ENCODE measurements at places on chromosomes 6 and 20. TPM values are rescaled to one million over a fixed set of nuclear protein-coding genes. Genes with fewer than 3 reads are reported as not detected.

DNA sequence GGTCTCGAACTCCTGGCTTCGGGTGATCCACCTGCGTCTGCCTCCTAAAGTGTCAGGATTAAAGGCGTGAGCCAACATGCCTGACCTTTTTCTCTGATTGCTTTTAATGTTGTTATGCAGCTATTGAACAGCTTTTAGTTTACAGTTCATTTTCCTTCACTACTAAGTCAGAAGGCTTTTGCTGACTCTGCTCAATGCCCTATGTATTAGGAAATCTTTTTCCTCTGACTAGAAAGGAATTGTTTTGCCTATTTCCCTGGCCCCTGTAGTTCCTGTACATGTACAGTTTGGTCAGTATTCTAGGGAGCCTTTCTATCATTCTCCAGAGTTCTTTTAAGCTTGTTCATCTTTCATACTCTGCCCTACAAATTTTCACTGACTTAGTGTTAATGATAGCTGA, 280.2 kb downstream of the CDKAL1 start:
- DNase-seq = no peak

GRCh38 chr6:97040355-97040860, 115.9 kb downstream of the KLHL32 start:
- no peak for DNase-seq

GRCh38 chr6:42778122-42778521, 3.7 kb upstream of the BICRAL start:
- no peak for DNase-seq

GRCh38 chr6:104519566-104519965, 340.2 kb downstream of the HACE1 start:
- DNase-seq = no peak

GRCh38 chr6:52210227-52210626, 24.1 kb downstream of the IL17A start:
- DNase-seq = no peak

GRCh38 chr6:47839645-47840044, 57.8 kb downstream of the OPN5 start:
- DNase-seq = no peak

DNA sequence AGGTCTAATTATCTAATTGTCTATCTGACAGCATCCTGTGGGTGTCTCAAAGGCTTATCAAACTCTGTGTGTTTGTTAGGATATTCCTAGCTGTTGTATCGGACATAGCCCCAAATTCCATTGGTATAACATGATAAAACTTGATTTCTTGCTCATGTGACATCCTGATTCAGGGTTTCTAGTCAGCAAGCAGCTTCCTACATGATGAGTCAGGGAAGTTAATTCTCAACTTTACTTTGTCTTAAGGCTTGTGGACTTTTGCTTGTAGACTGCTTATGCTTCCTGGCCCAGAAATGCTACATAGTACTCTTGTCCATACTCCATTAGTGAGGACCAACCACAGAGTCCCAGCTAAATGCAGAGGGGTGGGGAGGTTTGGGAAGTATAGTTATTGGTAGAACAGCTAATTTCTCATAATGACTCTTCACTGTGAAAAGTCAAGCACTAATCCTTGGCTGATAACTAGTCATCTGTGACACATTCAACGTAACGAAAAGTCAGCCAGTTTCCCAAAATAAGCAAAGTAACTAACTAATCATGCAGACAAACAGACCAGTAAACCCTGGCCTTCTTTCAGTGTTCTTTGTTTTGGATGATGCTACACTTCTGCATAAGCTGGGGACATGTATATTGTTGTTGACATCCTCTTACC, 25.8 kb downstream of the NKAIN2 start:
- no peak for DNase-seq

- no peak for DNase-seq
Measured at GRCh38 chr20:50438986-50439407, 71.2 kb upstream of the PTPN1 start.

- no peak for DNase-seq
Measured at GRCh38 chr20:51396365-51396909, 146.1 kb downstream of the NFATC2 start.

- no peak for DNase-seq
Measured at GRCh38 chr20:57667924-57668782, 41.7 kb downstream of the PMEPA1 start.

DNA sequence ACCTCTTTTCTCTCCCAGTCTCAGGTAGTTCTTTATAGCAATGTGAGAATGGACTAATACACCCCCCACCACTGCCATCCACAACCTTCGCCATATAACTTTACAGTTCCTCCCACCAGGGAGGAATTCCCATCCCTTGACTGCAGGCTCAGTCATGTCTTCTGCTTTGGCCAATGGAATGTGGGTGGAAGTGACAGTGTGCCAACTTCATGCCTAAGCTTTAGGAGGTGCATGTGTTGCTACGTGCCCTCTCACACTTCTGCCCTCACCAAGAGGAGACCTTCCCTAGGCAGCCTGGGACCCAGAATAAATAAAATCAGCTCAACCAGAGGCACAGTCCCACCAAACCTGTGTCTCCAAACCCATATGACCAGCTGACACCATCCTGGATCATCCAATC, 33.0 kb upstream of the LRRN4 start:
- DNase-seq = no peak

DNA sequence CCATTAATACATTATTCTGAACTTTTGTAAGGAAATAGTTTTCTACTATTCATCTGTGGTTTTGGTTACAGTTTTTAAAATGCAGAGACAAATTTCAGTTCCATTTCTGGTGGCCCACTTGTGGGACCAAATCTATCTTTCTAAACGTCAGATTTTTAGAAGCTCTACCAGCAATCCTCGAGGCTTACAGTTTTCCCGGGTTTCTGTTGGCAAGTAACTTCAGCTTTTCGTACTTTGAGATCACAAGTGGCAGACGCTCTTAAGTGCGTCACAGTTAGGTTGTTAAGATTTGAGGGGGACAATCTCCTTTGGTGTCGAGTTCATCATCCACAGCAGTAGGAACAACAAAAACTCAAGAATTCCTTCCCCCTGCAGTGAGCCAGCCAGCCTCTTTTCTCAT, 60.0 kb downstream of the JARID2 start:
- no peak for DNase-seq

GRCh38 chr6:43575105-43575771, 600 bp downstream of the XPO5 start:
- DNase-seq = no peak

GRCh38 chr6:103908898-103909297, 950.8 kb downstream of the HACE1 start:
- no peak for DNase-seq

GRCh38 chr6:3843379-3844096, 5.6 kb upstream of the FAM50B start:
- DNase-seq = no peak

- no peak for DNase-seq
Measured at GRCh38 chr6:167683028-167683862, 143.5 kb upstream of the AFDN start.

DNA sequence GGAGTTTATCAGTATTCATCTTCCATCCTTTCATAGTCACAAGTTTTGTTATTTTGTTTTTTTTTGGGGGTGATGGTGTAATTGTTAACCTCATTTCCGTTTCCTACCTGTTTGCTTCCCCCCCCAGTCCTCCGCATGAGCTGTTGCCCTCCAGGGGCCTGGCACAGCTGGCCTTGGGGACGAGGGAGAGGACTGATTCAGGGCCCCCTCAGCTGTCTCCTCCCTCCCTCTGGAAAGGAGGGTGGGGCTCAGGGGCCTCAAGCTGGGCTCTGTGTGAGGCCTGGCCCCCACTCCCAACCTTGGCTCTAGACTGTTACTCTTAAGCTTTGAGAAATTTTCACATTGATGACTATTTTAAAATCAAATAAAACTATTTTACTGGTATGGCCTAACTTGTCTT, 4.0 kb downstream of the LRRC73 start:
- no peak for DNase-seq

- DNase-seq = no peak
Measured at GRCh38 chr20:41167118-41167470, 29.8 kb downstream of the PLCG1 start.

- no peak for DNase-seq
Measured at GRCh38 chr6:44898296-44898930, 429.7 kb upstream of the RUNX2 start.

- DNase-seq = no peak
Measured at GRCh38 chr6:133608620-133609019, 280.3 kb upstream of the TCF21 start.

DNA sequence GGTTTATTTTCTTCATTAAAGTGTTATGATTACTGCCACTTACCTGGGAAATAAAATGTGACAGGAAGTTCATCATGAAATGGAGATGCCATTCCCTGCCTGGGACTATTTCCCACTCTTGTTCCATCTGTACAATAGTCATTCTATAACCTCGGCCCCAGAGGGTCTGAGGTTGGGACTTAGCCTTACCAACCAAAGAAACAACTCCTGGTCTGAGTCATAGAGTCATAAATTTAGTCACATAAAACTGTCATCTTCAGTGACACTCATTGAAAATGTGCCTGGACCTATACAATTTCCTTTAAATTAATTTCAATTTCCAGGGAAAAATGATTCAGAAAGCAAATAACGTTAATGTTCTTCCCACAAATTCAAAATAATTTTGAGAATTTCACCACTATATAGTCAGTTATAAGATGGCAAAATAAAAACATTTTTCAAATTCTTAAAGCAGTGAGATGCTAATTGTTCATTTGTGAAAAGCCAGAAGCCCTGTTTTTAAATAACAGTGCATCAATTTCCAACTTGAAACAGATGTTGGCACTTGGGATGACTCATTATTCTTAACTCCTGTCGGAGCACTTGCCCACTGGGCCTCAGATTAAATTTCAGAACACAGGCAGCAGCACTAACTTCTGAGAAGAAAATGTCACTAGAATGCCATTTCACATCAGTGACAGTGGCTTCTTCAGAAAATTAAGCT, 201.2 kb upstream of the SMLR1 start:
- DNase-seq = no peak

GRCh38 chr6:146893690-146894089, 294.9 kb downstream of the ADGB start:
- DNase-seq = no peak

DNA sequence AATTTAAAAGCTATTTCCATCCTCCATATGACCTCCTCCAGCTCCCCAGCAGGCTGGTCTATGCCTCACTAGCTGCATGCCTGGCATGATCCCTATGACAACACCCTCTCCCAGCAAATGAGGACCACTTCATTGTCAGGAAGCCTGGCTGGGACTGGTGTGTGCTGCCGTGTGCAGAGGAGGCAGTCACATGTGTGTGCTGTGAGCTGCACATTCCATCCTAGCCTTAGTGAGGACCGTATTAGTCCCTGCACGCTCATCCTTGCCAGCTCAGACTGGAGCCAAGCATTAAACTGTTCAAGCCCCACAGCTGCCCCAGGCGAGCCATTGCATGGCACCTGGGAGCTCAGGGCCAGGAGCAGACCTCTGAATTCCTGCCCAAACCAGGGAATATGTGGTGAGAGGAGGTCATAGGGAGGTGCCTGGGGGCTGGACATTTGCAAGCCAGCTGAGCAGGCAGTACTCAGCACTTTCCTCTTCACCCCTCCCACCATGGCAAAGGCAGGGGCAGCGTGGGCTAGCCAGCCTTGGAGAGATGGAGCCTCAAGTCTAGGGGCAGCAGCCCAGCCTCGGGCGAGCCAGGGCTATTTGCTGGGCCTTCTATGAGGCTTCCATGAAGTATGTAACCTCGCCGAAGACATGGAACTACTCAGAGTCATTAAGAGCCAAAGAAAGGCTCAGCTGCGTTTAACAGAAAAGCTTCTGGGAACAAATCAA, 8.7 kb upstream of the CCN5 start:
- no peak for DNase-seq

- no peak for DNase-seq
Measured at GRCh38 chr6:57021086-57021720, 25.3 kb upstream of the KIAA1586 start.

DNA sequence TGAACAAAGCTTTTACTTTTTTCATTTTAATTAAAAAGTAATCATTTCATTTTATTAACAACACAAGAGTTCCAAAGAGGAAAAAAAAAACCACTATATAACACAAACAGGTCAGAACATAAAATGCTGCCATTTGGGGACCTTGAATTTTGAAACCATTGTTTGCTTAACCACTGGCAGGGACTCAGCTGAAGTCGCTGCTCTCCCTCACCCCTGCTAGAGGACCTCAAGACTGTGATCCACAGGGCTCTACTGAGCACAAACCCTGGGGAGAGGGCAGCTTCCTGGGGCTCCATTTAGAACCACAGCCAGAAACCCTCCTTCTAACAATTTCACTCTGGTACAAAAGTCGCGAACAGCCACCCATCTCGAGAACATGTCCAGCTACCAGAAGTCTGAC, 28.8 kb downstream of the NCOA5 start:
- DNase-seq = no peak

GRCh38 chr6:122694602-122695001, 84.4 kb downstream of the PKIB start:
- no peak for DNase-seq

DNA sequence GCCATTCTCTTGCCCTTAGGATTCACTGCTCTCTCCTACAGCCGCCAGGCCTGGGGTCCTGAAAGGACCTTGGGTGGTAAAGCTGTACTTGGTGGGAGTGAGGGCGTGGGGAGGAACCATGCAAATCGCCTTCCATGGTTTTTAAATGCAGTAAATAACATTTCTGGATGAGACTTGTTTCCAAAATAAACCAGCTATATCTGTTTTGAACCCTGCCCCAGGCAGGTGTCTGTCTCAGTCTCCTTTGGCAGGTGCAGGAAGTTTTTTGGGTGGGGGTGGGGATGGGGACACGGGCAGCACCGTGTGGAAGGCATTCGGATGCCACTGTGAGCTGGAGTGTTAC, 14.3 kb downstream of the ITPA start:
- no peak for DNase-seq

- no peak for DNase-seq
Measured at GRCh38 chr6:75224303-75224926, 18.6 kb upstream of the COL12A1 start.

DNA sequence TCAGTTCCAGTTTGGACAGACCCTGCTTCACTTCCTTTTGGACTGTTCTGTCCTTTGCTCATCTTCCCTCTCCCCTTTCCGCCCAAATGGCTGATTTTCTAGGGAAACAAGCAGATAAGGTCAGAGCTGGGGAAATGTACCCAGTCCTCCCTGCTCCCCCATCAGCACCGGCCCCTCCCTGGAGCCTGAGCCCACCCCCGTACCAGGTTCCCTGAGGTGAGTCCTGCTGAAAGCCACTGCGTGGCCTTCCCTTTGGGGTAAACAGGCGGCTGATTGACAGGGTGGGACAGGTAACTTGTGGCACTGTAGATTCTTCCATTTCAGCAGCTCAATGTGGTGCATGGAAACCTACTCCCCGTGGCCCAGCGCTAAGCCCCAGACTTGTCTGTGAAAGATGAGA, 70.5 kb downstream of the NPEPL1 start:
- no peak for DNase-seq

TP53TG5 gene
- 0.42 TPM for polyA plus RNA-seq

SPATA2 gene
- polyA plus RNA-seq = 10.0 TPM

CAGE1 gene
- 0.17 TPM for polyA plus RNA-seq

KHDC1 gene
- 7.9 TPM for polyA plus RNA-seq

SPEF1 gene
- polyA plus RNA-seq = 1.3 TPM

B4GALT5 gene
- polyA plus RNA-seq = 50.7 TPM

HDGFL1 gene
- not detected for polyA plus RNA-seq

LY6G5C gene
- polyA plus RNA-seq = 5.9 TPM

CCN6 gene
- polyA plus RNA-seq = 2.7 TPM

KCNQ5 gene
- polyA plus RNA-seq = 0.79 TPM

SLC22A1 gene
- 0.27 TPM for polyA plus RNA-seq

NCOA6 gene
- 49.0 TPM for polyA plus RNA-seq

TCF21 gene
- polyA plus RNA-seq = 199 TPM

GLP1R gene
- polyA plus RNA-seq = 0.85 TPM

HLA-DRB1 gene
- polyA plus RNA-seq = 29.1 TPM

EGFL8 gene
- polyA plus RNA-seq = 24.5 TPM

ADGRF4 gene
- polyA plus RNA-seq = 0.26 TPM

PTK6 gene
- 1.4 TPM for polyA plus RNA-seq

Data from left renal pelvis (tissue), 4 donors.